Transverse colon (tissue), 4 donors: ENCODE measurements at places on chromosomes 7 and 10. TPM values are rescaled to one million over a fixed set of nuclear protein-coding genes. Genes with fewer than 3 reads are reported as not detected.
A peak's percentile ranks its signal among the peaks of the same experiment; 100 is the strongest.

DNA sequence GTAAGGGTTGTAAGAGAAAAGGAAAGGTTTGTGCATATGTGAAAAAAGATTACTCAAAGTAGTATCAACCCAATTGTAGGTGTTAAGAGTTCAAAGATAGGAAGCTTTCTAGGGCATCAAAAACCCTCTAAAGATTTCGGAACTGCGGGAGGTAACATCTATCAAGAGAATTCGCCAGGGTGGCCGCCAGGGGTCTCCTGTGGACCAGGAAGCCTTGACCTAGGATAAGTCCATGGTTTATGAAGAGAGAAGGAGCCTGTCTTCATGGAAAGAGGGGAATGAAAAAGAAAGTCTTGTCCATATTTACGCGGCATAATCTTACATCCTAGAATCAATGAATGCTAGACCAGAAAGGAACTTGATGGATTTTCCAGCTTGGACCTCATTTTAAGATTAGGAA lies 140.7 kb upstream of the CALCR start:
- no peaks in the 10 kb centered on the region for H3K27me3 ChIP-seq
- H3K36me3 ChIP-seq, result no peaks in the 10 kb centered on the region
- peaks cover 5% of the 10 kb centered on the region for H3K4me1 ChIP-seq
- H3K4me3 ChIP-seq, result no peak overlapping the region
- peak; percentile 18 for DNase-seq

DNA sequence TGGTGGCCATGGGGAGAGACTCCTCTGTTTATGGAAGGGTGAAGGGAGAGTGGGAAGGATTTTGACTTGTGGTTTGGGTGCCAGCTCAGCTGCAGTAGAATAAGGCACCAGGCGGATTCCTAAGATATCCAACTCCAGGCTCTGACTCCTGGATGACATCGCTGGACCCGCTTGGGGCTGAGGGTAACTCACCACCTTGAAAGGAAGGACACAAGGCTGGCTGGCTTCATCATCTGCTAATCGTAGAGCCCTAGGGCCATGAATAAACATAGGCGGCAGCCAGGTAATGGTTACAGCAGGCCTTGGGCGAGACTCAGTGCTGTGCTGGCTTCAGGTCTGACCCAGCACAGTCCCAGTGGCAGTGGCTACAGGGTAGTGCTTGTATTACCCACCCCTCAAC lies 16.7 kb upstream of the LIPK start:
- H3K36me3 ChIP-seq, result no peaks in the 10 kb centered on the region
- no peaks in the 10 kb centered on the region for H3K27me3 ChIP-seq
- no peaks in the 10 kb centered on the region for H3K4me1 ChIP-seq
- no peak overlapping the region for H3K4me3 ChIP-seq

- DNase-seq, result no peak
- no peaks in the 10 kb centered on the region for H3K36me3 ChIP-seq
- H3K27me3 ChIP-seq, result no peaks in the 10 kb centered on the region
- H3K4me3 ChIP-seq, result no peak overlapping the region
- H3K27ac ChIP-seq, result no peak overlapping the region
- H3K4me1 ChIP-seq, result peaks cover 27% of the 10 kb centered on the region
Observed at GRCh38 chr7:7681936-7682329, 36.5 kb downstream of the RPA3 start.

The PNLIPRP2 gene
- total RNA-seq, result 0.32 TPM

DNA sequence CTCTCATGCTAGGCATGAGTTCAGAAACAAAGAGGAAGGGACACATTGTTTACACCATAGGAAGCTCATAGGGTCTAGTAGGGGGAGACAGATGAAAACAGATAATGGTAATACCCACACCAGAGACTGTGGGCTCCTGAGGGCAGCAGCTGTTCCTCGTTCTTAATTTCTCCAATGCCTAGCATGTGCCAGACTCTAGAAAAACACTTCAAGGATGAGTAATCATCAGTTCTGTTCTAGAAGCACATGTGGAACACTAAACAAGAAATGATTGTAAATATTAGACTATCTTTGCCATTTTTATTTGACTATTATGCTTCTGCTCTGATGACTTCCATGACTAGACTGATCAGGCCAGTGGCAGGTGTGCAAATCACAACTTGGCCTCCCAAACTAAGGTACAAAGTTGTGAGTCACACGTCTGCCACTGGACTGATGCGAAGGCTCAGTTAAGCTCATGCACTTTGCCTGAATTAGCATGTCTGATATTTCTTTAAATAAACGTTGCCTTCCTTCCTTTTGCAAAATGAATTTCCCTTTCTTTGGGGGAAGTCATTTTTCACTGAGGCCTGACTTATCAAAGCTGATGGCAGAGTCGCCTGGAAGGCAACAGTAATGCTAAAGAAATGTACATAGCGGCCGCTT lies 89.2 kb upstream of the FGL2 start:
- H3K36me3 ChIP-seq, result no peaks in the 10 kb centered on the region
- H3K4me1 ChIP-seq, result no peaks in the 10 kb centered on the region
- DNase-seq, result no peak
- H3K27me3 ChIP-seq, result no peaks in the 10 kb centered on the region
- H3K27ac ChIP-seq, result no peak overlapping the region

The FAM241B gene
- total RNA-seq, result not detected

DNA sequence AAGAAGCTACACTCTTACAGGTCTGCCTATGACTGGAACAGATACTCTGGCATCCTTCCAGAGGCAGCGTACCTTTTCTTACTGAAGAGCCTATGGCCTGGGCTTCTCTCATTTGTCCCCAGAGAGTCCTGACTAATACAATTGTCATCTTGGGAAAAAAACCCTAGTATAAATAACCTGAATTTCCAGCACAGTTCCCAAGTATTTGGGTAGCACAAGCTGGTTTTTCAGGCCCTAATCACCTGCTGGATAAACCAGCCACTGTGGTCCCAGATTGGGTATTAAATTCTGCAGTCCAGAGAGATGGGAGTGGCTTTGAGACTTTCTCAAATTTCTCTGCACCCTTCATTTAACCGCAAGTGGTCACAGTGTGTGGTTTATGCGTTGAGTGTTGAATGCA lies 186.8 kb upstream of the NEBL start:
- no peak overlapping the region for H3K27ac ChIP-seq
- H3K4me1 ChIP-seq, result no peaks in the 10 kb centered on the region
- H3K4me3 ChIP-seq, result no peak overlapping the region
- H3K36me3 ChIP-seq, result no peaks in the 10 kb centered on the region

GRCh38 chr10:96984541-96985131 lies 152.5 kb downstream of the LCOR start:
- H3K4me1 ChIP-seq, result no peaks in the 10 kb centered on the region
- H3K4me3 ChIP-seq, result no peak overlapping the region
- H3K36me3 ChIP-seq, result no peaks in the 10 kb centered on the region
- no peaks in the 10 kb centered on the region for H3K27me3 ChIP-seq
- DNase-seq, result no peak

GRCh38 chr10:33335801-33336581 lies 1.5 kb upstream of the NRP1 start:
- H3K36me3 ChIP-seq, result no peaks in the 10 kb centered on the region
- peak overlapping the region; percentile 51 for H3K4me3 ChIP-seq
- DNase-seq, result peak; percentile 69
- H3K4me1 ChIP-seq, result peaks cover 14% of the 10 kb centered on the region
- peak overlapping the region; percentile 87 for H3K27ac ChIP-seq
- H3K27me3 ChIP-seq, result no peaks in the 10 kb centered on the region

DNA sequence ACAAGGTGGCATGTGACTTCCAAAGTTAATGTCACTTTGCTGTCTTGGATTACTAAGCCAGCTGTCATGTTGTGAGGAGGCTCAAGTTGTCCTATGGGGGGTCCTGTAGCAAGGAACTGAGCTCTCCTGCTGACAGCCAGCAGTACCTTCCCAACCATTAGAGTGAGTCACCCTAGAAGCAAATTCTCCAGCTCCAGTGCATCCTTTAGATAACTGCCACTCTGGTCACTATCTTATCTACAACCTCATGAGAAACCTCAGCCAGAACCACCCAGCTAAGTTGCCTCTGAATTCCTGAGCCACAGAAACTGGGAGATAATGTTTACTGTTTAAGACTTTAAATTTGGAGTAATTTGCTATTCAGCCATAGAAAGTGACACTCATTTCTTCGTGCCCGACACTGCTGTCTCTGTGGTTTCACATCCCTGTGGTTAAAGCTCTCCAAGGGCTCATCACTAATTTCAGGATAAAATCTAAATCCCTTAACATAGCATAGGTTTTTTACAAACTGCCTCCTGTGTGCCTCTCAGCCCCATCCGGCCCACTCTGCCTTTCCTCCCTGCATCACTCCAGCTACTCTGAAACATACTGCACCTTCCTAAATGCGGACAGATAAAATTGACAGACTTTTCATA lies 83.5 kb downstream of the PRR15 start:
- H3K4me3 ChIP-seq, result no peak overlapping the region
- H3K36me3 ChIP-seq, result no peaks in the 10 kb centered on the region
- no peak for DNase-seq
- no peak overlapping the region for H3K27ac ChIP-seq
- no peaks in the 10 kb centered on the region for H3K27me3 ChIP-seq

The TRPV5 gene
- not detected for total RNA-seq

- H3K27ac ChIP-seq, result no peak overlapping the region
- H3K36me3 ChIP-seq, result no peaks in the 10 kb centered on the region
- DNase-seq, result no peak
- H3K27me3 ChIP-seq, result peaks cover 56% of the 10 kb centered on the region
Observed at GRCh38 chr10:132943058-132943790, 854 bp upstream of the CFAP46 start.

DNA sequence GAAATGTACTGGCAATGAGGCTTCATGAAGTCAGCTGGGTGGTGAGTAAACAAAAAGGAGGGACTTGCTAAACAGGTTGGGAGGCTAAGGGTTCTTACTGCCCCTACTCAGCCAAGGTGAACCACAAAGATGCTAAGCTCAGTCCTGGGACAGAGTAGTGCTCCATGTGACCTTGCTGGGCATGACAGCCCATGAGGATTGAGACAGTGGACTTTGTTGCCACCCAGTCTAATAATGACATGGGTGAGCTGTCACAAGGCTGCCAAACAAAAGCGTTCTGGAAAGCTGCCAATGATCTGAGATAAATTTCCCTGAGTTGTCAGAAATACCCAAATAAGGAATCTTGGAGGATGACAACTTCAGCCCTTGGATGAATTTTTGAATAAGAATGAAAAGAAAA lies 75.2 kb downstream of the CLEC2L start:
- H3K27me3 ChIP-seq, result no peaks in the 10 kb centered on the region
- no peak overlapping the region for H3K4me3 ChIP-seq
- H3K27ac ChIP-seq, result no peak overlapping the region
- peaks cover 4% of the 10 kb centered on the region for H3K36me3 ChIP-seq
- no peak for DNase-seq

DNA sequence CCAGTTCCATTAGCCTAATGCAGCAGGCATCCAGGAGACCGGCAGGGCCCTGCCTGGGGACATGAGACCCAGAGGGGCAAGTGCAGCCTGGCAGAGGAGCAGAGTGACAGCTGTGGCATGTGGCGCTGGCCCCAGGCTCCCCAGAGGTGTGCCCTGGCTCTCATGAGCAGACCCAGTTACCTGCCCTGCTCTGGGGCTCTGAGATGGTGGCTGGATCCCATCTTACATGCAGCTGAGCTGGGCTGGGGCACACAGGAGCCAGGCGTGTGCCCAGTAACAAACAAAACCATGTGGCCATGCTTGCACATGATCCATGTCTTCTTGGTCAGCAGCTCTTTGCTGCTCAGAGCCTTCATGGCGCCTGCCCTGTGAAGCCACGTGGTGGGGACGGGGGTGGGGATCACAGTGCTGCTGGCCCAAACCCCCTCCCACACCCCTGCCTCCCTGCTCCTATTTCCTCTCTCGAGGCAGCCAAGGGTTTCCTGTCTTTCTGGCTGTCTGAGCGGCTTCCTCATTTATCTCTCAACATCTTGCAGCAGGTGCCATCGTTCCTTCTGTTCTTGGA lies 40.3 kb upstream of the GTF2I start:
- no peaks in the 10 kb centered on the region for H3K4me1 ChIP-seq
- H3K36me3 ChIP-seq, result no peaks in the 10 kb centered on the region
- no peak for DNase-seq
- H3K27me3 ChIP-seq, result no peaks in the 10 kb centered on the region
- H3K4me3 ChIP-seq, result no peak overlapping the region

The ZMYND11 gene
- total RNA-seq, result 67.3 TPM

The GNG11 gene
- 4.4 TPM for total RNA-seq

DNA sequence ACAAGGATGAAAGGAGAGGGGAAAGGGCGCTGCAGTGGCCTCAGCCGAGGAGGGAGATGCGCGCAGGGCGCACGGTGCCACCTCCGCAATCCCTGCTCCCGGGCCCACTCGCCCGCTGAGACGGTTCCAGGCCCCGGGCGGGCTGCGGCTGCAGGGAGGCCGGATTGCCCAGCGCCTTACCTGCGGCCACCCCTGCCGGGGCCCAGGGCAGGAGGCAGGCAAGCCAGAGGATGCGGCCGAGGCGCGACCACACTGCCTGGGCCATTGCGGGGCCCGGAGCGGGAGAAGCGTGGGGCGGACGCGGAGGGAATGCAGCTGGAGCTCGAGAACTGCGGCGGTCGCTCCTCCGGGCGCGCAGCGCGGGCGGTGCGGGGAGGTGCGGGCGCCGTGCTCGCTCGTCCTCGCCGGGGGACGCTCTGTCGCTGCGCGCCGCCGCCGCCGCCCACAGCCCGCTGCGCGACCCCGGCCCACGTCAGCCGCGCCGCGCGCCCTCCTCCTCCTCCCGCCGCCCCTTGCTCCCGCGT lies at the start of gene TMEM130:
TSS of gene TMEM130 (minus strand) at position 418 of the 524 bp plus-strand sequence. CDS start at position 265, 153 bp downstream.
- no peaks in the 10 kb centered on the region for H3K36me3 ChIP-seq
- no peak within 1 kb of the TSS for H3K27ac ChIP-seq
- H3K4me3 ChIP-seq, result peak within 1 kb of the TSS; percentile 22
- no peaks in the 10 kb centered on the region for H3K4me1 ChIP-seq
- peaks cover 51% of the 10 kb centered on the region for H3K27me3 ChIP-seq

DNA sequence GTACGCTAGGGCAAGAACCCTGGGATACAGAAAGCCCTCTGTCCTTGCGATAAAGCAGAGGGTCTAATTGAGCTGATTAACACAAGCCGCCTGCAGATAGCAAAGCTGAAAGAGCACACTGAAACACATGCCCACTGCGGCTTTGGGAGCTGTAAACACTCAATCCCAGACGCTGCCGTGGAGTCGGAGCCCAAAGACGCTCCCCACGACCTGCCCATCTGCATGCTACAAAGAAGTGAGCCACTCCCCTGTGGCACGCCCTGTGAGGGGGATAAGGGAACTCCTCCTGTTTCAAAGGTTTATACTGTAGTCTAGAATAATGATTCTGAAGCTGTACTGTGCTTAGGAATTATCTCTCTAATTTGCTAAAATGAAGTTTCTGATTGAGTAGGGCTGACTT lies 985.6 kb upstream of the GHITM start:
- H3K4me3 ChIP-seq, result no peak overlapping the region
- no peaks in the 10 kb centered on the region for H3K27me3 ChIP-seq
- DNase-seq, result no peak
- H3K27ac ChIP-seq, result no peak overlapping the region
- no peaks in the 10 kb centered on the region for H3K36me3 ChIP-seq
- H3K4me1 ChIP-seq, result no peaks in the 10 kb centered on the region

GRCh38 chr7:63073736-63074135 lies 924.9 kb upstream of the ZNF722 start:
- H3K27ac ChIP-seq, result no peak overlapping the region
- no peaks in the 10 kb centered on the region for H3K4me1 ChIP-seq
- no peaks in the 10 kb centered on the region for H3K36me3 ChIP-seq
- DNase-seq, result no peak
